ENCODE measurements at places on chromosomes 16 and 17.

DNA sequence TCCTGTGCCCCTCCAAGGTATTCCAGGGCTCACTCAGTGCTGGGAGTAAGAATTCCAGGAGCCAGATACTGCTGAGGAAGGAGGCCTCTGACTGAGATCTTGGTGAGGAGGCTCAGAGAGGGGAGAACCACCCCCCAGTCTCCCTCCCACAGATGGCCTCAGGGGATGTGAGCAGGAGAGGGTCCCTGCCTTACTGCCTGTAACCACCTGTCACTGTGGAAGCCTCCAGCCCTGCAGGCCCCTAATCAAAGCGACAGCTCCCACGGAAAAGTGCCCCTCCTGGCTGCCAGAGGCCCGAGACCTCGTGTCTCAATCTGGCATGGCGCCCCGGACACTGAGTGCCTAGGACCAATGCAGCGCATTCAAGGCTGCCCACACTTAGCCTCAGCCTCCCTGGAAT, 7.7 kb upstream of the C17orf113 start:
- no peak for DNase-seq

GRCh38 chr17:7147772-7148171, 31.4 kb downstream of the ASGR1 start:
- DNase-seq = no peak

- no peak for DNase-seq
These were observed 14.0 kb downstream of the LDHD start for GRCh38 chr16:75102595-75102994.

GRCh38 chr17:73519714-73520368, 124.4 kb downstream of the SDK2 start:
- no peak for DNase-seq

Measured in T follicular helper cell (primary cell).